Prostate gland (tissue), 2 donors: ENCODE measurements at places on chromosomes 3 and 15.

DNA sequence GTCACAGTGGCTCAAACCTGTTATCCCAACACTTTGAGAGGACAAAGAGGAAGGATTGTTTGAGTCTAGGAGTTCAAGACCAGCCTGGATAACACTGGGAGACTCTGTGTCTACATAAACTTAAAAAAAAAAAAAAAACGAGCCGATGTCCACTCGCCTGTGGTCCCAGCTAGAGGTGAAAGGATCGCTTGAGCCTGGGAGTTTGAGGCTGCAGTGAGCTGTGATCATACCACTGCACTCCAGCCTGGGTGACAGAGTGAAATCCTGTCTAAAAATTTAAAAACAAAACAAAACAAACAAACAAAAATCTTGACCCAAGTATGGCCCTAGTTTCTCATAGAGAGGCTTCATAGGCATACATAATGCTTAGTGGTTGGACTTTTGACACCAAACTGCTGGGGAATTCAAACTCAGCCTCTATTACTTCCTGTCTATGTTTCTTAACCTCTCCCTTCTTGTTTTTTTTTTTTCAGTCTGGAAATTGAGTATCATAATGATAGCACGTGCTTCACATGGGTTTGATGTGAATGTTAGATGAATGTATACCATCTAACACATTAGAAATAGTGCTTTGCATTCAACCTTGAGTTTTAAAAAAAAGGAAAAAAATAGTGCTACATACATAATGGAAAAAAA, 46.4 kb upstream of the CAPN7 start:
- no peak for DNase-seq

- DNase-seq: no peak
These were observed 23.8 kb upstream of the SH3BP5 start for GRCh38 chr3:15356176-15356575.

DNA sequence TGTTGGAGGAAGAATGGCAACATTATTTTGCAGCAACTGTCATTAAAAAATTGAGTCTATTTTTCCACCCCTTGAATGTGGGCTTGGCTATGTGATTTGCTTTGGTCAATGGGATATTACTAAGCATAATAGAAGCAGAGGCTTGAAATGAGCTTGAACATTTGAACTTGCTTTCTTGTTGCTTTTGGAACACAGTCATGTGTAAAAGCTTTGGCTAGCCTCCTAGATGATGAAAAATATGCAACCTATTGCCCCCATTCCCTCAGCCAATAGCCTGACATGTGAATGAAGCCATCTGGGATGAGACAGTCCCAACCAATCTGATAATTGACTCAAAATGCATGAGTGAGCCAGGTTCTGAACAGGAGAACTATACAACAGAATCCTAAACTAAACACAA, 78.4 kb downstream of the PLSCR2 start:
- DNase-seq: no peak

DNA sequence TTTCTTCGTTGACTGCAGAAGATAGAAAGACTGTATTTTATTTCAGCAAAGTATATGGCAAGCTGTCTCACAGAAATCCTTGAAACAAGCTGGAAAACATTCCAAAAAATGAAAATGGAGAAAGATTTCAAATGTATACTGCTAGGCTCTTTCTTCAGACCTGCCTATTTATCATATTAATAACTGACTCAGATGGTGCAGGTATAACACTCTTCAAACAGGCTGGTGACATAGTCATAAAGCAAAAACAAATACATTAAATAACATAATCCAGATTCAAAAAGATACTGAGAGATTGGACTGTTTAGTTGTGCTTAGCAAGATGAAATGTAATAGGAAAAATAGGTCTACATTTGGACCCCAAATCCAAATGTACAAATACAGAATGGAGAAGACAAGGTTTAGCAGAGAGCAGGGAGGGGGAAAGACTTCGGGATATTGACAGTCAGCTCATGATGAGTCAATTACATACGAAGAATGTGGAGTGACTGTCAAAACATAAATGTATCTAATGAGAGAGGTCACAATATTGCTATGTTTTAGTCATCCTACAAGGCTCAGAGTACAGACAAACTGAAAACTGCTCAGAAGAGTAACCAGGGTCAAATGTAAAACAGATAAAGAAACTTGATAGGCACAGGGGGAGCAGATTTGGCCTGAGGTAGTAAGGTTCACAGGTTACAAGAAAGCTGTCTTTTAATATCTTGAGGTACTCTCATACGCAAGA, 88.7 kb downstream of the DMXL2 start:
- no peak for DNase-seq

GRCh38 chr15:40290545-40290917, 7.7 kb upstream of the ANKRD63 start:
- DNase-seq: no peak

DNA sequence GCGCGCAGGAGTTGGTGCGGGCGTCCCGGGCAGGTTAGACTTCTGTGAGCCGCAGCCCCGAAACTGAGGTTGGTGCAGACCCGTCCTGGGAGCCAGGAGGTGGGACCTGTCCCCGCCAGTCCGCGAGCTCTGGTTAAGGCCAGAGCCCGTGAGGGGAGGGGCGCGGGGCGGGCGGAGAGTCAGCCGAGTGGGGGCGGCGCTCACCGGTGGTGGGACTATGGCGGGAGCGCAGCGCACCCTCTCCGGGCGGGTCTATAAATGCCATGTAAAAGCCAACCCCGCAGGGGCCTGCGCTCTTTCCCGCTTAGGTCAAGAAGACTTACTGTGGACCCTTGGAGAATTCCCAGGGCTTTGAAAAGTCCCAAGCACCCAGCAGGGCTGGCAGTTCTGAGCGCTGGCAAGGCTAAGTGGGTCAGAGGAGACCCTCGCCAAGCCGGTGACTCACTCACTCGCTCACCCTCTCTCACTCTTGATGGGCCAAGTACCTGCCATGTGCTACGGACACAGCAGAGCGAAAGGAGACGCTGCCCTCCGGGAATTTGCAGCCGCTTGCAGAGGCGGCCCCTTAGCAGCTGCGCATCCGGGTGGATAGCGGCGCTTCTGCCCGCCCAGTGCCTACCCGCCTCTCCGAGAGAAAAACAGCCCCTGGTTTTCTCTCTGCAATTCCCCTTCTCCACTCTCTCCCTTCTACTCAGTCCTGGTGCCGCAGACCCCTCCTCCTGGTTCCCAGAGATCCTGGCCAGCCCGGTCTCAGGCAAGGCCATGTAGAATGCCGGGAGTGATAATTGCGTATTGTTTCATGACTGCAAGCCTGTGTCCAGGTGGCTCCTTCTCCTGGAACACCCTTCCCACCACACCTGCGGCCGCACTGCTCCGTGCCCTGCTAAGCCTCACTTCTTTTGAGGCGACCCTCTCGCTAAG, at the start of gene ALDH1L1:
TSS of gene ALDH1L1 (minus strand) at position 110 of the 921 bp plus-strand sequence. CDS start 19,607 bp downstream, outside the sequence.
- peak; percentile 90 for DNase-seq

- DNase-seq: no peak
These were observed 153.5 kb upstream of the LPP start for GRCh38 chr3:188000361-188000861.

DNA sequence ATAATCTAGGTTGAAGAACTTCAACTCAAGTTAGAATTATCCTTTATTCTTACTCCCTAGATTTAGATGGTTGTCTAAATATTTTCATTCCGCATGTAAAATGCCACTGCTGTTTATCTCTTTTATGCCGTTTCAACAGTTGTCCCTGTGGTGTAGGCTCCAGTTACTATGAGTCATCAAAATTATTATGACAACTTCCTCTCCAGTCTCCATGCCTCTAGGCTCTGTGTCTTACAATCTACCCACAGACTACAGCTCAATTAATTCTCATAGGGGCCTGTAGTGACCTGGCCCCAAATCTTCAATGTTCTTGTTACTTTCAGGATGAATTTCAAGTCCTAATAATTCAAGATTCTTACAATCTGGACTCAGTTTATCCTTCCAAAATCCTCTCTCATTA, 105.8 kb upstream of the UNC13C start:
- DNase-seq: no peak

GRCh38 chr15:79740561-79740960, 156.3 kb downstream of the MTHFS start:
- no peak for DNase-seq

DNA sequence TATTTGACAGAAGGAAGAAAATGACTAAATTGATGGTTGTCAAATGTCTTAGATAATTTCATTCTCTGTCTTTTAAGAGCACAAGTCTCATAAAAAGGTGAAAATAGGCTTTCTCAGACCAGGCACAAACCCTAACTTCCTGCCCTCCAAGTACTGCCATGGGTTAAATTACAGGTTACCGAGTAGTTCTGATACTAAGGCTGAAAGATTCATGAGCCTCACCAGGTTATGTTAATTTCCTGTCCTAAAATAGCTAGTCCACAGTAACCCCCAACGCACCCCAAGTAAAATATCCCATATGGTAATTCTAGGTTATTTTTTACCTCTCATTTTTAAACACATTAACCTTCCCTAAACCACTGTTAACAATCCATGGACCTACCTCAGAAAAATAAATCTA, 42.0 kb downstream of the GSK3B start:
- no peak for DNase-seq

DNA sequence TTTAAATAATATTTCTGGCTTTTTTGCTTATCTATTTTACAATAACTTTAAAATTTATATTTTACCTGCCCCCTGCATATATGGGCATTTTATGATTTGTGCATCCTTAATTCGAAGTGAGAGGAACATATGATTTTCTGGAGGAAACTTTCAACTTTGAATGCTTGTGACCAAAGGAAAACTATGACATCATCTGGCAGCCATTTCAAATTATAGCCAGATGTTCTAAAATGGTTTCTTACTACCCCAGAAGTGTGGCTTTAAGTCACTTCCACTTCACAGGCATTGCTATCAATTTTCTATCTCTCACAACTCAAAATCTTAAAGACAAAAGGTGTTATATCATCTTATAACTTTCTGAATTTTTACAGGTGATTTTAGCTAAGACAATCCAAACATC, 508.8 kb downstream of the RBMS3 start:
- DNase-seq: no peak

GRCh38 chr3:159837725-159838124, 150.9 kb upstream of the IL12A start:
- no peak for DNase-seq

DNA sequence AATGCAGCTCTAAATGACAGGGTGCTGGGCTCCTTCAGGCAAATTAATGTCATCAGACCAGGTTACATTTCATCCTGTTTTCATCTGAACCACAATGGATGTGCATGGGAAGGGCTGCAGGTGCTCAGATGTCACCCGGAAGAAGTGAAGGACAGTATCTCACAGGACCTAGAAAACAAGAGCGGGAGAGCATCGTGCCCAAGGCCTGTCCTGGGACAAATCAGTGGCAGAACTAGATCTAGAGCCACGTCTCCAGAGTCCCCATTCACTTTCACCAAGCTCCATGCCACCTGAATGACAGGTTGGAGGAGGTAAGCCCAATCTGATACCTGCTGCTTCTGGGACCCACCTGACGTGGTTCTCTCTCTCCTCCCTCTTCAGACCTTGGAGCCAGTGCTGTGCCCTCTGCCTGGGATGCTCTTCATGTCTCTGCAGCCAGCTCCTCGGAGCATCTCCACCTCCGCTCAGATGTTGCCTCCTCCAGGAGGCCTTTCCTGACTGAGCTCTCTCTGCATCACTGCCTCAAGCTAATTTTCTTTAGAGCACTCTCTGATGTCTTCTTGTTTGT, 77.3 kb downstream of the CPN2 start:
- DNase-seq: no peak

- no peak for DNase-seq
These were observed 1038.5 kb upstream of the NR2F2 start for GRCh38 chr15:95291898-95292472.

DNA sequence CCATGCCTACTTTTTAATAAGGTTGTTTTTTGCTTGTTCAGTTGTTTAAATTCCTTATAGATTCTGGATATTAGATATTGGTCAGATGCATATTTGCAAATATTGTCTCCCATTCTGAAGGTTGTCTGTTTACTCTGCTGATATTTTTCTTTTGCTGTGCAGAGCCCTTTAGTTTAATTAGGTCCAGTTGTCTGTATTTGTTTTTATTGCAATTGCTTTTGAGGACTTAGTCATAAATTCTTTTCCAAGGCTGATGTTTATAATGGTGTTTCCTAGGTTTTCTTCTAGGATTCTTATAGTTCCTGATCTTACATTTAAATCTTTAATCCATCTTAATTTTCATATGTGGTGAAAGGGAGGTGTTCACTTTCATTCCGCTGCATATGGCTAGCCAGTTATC, 77.4 kb downstream of the PTPRG start:
- no peak for DNase-seq

DNA sequence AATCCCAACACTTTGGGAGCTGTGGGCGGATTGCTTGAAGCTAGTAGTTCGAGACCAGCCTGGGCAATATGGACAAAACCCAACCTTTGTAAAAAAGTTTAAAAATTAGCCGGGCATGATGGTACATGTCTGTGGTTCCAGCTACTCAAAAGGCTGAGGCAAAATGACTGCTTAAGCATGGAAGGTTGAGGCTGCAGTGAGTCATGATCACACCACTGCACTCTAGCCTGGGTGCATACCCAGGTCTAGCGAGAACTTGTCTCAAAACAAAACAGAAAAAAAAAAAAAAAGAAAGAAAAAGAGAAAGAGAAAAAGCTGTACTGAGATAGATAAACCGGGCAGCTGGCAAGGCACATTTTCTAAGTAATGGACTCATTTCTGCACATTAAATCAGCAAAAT, 10.6 kb downstream of the ARPP19 start:
- DNase-seq: no peak

GRCh38 chr3:194128202-194128918, 7.6 kb upstream of the HES1 start:
- no peak for DNase-seq

- DNase-seq: no peak
These were observed 159.5 kb downstream of the C3orf70 start for GRCh38 chr3:184993394-184993793.

GRCh38 chr3:119809249-119810017, 27.5 kb downstream of the NR1I2 start:
- DNase-seq: no peak

DNA sequence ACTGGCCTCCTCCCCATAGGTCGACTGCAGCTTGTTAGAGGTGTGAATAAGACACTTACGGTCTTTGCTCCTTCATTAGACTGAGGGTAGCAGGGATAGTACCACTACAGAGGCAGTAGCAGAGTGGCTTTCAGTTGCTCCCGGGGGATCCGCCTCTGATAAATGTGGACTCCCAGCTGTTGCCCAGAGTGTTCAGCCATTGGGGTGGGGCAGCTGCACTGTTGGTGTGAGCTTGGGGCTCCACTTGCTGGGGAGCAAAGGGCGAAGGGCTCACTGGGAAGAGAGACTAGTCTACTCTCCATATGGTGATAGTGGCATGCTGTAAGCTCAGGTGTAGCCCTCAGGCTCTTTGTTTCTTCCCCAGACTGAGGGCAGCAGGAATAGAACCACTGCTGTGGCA, 239.1 kb downstream of the LRRN1 start:
- no peak for DNase-seq

DNA sequence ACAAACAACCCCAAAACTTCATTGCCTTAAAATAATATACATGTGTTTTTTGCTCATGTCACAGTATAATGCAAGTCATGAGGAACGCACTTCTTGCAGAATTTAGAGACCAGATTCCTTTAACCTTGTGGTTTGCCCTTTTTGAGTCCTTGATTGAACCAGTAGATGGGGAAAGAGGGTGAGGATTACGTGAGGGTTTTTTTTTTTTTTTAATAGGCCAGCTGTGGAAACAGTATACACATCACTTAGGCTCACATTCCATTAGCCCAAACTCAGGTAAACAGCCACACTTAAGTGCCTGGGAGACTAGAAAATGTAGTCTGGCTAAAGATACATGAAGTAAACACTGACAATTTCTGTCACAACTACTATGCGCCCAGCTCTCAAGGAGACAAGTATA, 114.9 kb upstream of the MLF1 start:
- DNase-seq: no peak
